H9 (cell line): ENCODE measurements at places on chromosomes 16 and 17. TPM values are rescaled to one million over a fixed set of nuclear protein-coding genes. Genes with fewer than 3 reads are reported as not detected.
A peak's percentile ranks its signal among the peaks of the same experiment; 100 is the strongest.

Gene WSCD1
- 33.6 and 34.9 TPM in 2 replicates for total RNA-seq

Gene CD7
- 0.22 and 0.35 TPM in 2 replicates for total RNA-seq

Gene CCL23
- not detected in 2 replicates for total RNA-seq

DNA sequence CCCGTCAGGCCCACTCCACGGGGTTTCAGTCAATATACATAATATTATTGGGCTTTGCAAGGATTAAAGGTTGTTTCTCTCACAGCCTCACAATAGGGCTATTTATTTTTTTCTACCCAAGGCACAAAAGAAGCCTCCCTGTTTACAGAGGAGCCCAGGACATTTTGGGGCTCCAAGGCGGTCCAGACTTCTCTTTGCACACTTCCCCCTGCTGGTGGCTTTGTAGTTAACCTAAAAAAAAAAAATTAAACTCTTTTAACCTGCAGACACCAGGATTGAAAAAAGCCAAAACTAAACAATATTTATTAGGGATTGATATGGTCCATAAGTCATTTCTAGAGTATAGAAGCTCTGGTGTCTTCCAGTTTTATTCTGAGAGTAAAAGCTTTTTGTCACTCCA, 169.7 kb upstream of the ZFHX3 start:
- no peak for DNase-seq

DNA sequence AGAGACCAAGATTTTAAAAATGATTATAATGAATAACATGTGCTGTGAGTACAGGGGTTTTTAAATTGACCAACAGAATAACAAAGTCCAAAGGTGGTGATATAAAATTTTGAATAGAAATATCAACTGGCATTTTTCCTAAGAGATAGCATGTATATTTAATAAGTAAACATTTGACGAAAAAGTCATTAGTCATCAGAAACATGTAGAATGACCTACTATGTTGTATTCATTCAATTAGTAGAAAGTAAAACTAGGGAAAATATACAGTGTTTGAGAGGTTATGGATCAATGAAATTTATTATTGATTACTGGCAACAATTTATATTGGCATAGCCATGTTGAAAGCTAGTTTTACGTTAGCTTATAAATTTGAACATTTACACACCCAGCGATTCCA, 30.6 kb upstream of the CNTNAP4 start:
- no peak for DNase-seq

GRCh38 chr16:46763147-46763546, 15.0 kb upstream of the MYLK3 start:
- DNase-seq: no peak

GRCh38 chr16:84595052-84595481, 22.8 kb downstream of the COTL1 start:
- DNase-seq: peak; percentile 22

GRCh38 chr17:56699186-56699894, 105.8 kb downstream of the NOG start:
- peak; percentile 92 for DNase-seq

GRCh38 chr16:31713945-31714902, 159.4 kb upstream of the ZNF267 start:
- peak; percentile 66 for DNase-seq

DNA sequence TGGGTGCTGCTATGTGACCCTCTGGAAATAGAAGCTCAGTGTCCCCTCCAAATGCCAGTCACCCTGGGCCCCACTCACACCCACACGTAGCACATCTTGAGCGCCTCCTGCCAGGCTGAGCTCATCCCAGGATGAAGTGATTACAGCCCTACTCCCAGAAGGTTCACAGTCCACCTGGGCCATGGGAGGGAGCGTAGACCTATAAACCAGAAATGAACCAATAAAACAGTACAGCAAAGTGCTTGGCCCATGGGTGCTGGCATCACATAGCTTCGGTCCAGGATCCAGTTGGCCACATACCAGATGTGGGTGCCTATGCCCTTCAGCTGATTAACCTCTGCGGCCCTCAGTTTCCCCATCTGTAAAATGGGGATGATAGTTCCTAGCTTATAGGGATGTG, 2.2 kb upstream of the BICDL2 start:
- no peak for DNase-seq

DNA sequence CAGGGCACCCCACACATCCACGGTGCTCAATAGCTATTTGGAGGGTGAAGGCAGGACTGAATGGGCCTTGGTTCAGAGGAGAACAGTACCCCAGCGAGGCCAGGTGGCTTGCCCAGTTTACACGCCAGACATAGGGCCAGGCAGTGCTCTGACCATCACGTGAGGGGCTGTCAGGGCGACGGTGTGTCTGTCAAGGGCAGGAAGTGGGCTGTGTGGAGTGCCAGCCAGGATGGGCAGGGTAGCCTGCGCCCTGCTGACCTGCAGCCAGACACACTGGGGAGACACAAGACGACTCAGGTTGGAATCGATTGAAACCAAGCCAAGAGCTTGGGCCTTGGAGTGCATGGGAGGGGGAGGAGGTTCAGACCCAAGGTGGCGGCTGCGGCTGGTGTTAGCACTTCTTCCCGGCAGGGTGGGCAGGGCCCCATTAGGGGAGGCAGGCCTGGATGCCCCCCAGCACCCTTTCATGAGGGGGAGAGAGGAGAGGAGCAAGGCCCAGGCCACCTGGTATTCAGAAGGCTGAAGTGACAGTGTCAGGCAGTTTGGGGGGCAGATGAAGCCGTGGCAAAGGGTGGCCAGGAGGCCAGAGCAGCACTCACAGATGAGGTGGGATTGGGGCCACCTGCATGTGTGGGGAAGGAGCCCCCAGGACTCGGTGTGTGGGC, 68.2 kb downstream of the SREBF1 start:
- DNase-seq: no peak

DNA sequence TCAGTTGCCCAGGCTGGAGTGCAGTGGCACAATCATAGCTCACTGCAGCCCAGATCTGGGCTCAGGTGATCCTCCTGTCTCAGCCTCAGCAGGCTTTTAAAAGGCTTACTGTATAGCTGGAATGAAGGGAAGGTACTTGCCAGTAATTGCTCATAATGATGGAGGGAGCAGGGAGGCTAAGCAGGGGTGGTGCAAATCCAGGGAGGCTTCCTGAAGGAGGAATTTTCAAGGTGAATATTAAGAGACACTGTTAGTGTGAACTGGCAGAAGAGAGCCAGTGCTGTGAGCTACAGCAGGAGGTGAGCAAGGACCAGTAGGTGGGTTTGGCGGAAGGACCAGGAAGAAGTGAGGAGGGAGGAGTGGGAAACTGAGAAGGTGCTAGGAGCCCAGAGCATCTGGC, 24.7 kb downstream of the CRHR1 start:
- no peak for DNase-seq
